ENCODE measurements at places on chromosomes 5 and 9.

DNA sequence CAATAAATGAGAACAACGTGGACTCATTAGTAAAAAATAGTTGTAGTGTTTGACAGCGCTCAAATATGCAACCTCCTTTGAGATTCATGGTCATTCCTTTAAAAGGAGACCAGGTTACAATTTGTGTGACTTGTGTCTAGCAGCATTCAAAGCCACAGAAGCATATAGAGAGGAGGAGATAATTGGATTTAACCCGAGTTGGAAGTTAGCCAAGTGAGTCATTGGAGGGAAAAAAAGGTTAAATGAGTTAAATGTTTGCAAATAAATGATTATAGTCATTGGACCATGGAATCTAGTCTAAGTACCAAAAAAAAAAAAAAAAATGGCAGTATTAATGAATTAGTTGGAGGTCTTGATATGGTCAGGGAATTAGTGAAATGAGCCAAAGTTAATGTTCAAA is 90.9 kb downstream of the ITGA1 start:
- no peak for DNase-seq

DNA sequence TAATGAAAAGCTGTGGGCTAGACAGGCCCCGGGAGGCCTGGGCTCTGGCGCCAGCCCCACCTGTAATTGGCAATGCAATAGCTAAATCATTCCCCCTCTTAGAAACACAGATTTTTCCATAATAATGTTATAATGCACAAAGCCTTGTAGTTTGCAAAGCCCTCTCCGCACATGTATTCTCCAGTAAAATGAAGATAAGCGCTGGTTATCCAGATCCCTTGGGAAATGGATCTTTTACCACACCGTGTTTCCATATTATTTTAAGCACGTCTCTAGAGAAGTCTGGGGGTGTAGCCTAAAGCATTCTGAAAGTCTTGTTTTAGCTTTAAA is 1.1 kb upstream of the APBA1 start:
- no peak for DNase-seq

GRCh38 chr9:130013326-130013725 is 29.7 kb downstream of the FNBP1 start:
- no peak for DNase-seq

DNA sequence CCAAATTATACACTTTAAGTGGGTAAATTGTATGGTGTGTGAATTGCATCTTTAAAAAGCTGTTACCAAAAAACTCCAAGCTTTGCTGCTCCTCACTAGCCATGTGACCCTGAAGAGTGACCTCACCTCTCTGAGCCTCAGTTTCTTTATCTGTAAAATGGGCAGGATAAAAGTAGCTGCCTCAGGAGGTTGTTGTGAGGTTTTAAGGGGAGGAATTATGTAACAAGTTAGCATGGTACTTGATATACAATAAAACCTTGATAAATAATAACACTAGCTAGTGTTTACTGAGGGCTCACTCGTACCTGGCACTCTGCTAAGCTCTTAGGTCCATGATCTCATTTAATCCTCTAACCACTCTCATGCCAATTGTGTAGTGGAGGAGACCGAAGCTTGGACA is 19.0 kb upstream of the PHF19 start:
- DNase-seq = no peak

- no peak for DNase-seq
Observed at GRCh38 chr9:93893899-93894690, 61.1 kb downstream of the BARX1 start.

- no peak for DNase-seq
Observed at GRCh38 chr5:63805151-63805550, 157.1 kb downstream of the HTR1A start.

GRCh38 chr5:62572918-62573514 is 5.6 kb upstream of the LRRC70 start:
- DNase-seq = no peak

GRCh38 chr5:72633649-72634048 is 126.4 kb upstream of the ZNF366 start:
- peak; percentile 68 for DNase-seq

DNA sequence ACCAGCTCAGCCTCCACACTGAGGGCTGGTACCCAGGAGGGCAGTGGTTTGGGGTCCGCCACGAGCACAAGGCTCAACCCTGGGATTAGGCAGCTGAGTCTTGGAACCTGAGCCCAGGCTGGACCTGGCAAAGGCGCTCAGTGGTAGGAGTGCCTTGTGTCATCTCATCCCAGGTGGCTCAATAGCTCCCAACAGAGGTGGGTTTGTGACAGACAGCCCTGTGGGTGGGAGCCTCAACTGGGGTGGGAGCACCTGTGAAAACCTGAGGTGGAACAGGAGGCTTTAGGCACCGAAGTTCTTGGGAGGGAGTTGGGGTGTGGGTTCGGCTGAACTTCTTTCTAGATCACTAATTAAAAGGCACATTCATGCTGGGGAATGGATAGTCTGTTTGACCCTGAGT is 35.2 kb upstream of the SMU1 start:
- no peak for DNase-seq

All from MG63 (cell line).